Activated CD8-positive, alpha-beta memory T cell treated with anti-CD3 and anti-CD28 coated beads for 48 hours (primary cell): ENCODE measurements at places on chromosomes 4 and X.

DNA sequence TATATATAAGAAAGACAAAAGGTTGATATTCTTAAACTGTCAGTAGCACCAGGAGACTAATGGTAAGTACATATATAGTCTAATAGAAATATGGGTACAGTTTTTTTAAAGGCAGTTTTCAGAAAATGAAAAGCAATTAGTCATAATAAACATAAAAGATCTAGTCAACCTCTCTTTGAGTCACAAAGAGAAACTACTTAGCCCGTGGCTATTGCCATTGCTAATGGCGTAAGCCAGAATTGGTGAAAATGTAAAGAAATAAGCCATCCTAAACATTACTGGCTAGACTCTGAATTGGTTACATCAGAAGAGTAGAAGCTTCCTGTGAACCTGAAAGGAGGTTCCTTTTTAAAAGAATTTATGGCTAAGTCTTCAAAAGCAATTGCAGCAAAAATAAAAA, 668.7 kb upstream of the CPEB2 start:
- no peak for DNase-seq

- DNase-seq = no peak
Observed at GRCh38 chrX:8288590-8288989, 117.5 kb upstream of the VCX2 start.

GRCh38 chr4:120821977-120822376, 100.5 kb downstream of the PRDM5 start:
- DNase-seq = no peak

- DNase-seq = no peak
Observed at GRCh38 chrX:23631136-23631535, 36.2 kb upstream of the PRDX4 start.

- no peak for DNase-seq
Observed at GRCh38 chr4:45294464-45294863, 568.1 kb upstream of the GNPDA2 start.

- DNase-seq = no peak
Observed at GRCh38 chr4:172995161-172995560, 173.4 kb upstream of the GALNT7 start.
